ENCODE measurements at places on chromosomes 4 and X. TPM values are rescaled to one million over a fixed set of nuclear protein-coding genes. Genes with fewer than 3 reads are reported as not detected.

The MAGEB3 gene
- not detected for total RNA-seq

The SPANXN3 gene
- total RNA-seq, result not detected

The AMBN gene
- total RNA-seq, result not detected

The CXCL13 gene
- total RNA-seq, result not detected

- DNase-seq, result no peak
These were observed 89.8 kb downstream of the PAPSS1 start for GRCh38 chr4:107630185-107630705.

All from HCT116 (cell line).